ENCODE measurements at places on chromosomes 13 and 19.

DNA sequence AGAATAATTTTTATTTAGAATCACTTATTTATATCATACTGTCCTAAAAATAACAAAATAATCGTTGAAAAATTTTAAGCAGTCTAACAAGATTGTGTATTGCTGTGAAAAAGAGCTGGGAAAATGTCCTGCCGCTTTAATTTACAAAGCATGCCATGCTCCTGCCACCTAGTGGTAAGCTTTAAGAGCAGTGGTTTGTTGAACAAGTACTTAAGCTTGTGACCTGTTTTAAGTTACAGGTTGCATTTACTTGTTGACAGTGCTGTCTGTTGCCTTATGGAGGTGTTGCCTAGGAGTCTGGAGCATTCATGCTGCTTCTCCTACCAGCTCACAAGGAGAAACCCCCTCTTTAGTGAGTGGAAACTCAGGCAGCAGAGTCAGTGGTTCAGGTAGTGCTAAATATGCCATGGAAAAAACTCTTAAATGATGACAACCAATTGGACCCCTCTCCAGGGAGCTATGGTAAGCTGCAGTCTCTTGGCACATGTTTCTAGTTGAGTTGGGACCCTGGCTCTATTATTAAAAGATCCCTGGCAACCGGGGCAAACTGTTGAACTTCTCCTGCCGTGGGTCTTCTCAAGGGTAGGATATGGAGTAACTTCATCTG lies 68.4 kb downstream of the SPATA13 start:
- DNase-seq = no peak

GRCh38 chr13:25847145-25847544 lies 204.7 kb downstream of the SHISA2 start:
- DNase-seq = no peak

GRCh38 chr19:42291435-42291810 lies 10.5 kb upstream of the PRR19 start:
- no peak for DNase-seq

DNA sequence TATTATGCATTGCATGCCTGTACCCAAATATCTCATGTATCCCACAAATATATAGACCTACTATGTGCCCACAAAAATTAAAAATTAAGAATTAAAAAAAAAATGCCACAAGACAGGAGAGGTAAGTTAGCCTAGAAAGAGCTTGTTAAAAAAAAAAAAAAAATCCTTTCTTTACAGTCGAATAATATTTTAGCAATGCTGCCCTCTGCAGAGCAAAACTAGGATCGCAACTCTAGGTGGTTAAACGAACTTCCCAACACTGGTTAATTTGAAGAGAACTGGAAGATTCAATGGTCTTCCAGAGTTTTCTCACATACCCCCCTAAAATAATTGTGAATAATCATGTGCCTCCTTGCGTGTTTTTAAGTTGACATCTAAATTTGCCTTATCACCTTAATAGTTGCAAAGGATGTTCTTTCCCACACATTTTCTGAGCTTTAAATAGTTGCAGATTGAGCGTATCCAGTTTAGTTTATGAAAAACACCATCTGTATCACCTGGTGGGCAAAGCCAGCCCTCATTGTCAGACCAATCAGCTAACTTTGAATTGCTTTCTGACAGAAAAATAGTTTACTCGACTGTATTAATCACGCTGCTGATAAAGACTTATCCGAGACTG lies 47.4 kb upstream of the RCBTB2 start:
- DNase-seq = no peak

- DNase-seq = no peak
These were observed 6.9 kb downstream of the ZNF787 start for GRCh38 chr19:56114051-56114777.

DNA sequence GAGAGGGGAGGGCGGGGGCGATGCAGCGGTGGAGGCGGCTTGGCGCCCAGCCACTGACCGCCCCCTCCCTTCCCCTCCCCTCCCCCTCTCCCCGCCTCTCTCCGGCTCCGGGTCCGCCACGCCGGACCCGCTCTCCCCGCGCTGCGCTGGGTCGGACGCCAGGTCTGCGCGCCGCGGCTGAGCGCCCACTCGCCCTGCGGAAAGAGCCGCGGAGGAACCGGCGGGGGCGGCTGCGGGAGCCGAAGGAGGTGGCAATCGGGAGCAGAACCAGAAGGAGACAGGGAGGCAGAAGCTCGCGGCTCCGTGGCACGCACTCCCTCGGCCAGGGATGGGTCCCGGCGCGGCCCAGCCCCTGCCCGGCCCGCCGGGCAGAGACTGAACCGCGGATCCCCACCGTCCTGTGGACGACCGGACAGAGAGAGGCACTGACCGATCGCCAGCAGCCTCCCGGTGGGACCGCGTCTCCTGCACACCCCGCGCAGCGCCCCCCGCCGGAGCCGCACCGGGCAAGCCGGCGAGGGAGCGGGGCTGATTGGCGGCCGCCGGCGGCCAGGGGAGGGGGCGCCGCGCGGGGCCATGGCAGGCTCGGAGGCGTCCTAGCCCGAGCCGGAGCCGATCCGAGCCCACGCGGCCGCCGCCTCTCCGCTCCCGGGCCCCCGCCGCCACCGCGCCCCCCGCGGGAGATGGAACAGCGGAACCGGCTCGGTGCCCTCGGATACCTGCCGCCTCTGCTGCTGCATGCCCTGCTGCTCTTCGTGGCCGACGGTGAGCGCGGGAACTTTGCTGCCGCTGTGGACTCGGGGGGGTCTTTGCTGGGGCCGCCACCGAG lies at the start of gene VSTM2B:
Gene VSTM2B (plus strand): TSS at position 94 of the 829 bp plus-strand sequence. CDS start 590 bp downstream, at position 684.
- no peak for DNase-seq

GRCh38 chr19:42290523-42291434 lies 11.2 kb upstream of the PRR19 start:
- DNase-seq = no peak

- no peak for DNase-seq
These were observed 575.2 kb downstream of the DACH1 start for GRCh38 chr13:71291842-71292146.

DNA sequence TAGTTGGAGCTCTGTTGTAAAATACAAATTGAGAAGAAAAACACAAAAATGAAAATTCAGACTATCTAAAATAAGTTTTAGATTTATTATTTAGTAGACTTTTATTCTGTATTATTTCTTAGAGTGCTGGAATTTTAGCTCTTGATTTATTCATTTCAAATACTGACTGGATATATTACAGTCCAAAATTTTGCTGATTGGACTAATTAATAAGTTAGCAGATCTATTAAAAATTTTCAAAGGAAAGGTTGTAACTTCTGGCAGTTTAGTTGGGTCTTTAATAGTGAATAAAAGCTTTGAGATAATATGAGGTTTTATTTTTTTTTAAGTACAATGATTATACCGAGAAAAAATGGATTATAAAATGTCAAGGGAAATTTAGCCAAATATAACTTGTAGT lies 1224.9 kb upstream of the SPRY2 start:
- no peak for DNase-seq

GRCh38 chr13:43905435-43906031 lies 25.8 kb downstream of the LACC1 start:
- DNase-seq = no peak

DNA sequence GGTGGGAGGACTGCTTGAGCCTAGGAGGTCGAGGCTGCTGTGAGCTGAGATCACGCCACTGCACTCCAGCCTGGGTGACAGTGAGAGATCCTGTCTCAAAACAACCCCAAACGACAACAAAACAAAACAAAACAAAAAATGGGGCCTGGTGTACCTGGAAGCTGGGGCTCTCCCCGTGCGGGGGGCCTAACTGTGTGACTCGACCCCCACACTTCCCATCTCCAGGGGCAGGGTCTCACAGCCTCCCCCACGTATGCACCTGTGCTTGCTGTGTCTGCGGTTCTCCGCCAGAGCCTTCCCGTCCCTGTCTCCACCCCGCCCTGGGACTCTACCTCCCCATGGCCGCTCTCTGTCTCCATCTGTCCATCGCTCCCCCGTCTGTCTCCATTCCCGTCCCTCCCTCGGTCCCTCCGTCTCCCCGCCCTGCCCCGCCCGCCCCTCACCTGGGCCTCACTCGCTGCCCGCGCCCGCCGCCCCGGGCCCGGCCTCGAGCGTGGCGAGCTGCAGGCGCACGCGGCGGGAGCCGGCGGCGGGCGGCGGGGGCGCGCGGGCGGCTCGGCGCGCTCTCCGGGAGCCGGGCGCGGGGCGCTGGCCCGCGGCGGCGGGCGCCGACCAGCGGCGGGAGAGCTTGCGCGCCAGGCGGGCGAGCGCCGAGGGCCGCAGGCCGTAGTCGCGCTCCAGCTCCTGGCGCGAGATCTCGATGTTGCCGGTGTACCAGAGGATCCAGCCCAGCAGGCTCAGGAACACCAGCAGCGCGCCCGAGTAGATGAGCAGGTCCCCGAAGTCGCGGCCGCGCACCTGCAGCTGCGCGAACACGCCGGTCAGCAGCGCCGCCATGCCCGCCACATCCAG lies 587 bp downstream of the TMEM238 start:
- no peak for DNase-seq

DNA sequence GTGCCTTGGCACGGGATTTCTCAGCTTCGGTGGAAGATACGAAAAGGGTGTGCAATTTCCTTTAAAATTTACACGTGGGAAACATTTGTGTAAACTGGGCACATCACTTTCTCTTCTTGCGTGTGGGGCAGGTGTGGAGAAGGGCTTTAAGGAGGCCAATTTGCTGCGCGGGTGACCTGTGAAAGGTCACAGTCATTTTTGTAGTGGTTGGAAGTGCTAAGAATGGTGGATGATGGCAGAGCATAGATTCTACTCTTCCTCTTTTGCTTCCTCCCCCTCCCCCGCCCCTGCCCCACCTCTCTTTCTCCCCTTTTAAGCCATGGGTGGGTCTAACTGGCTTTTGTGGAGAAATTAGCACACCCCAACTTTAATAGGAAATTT lies 7.2 kb downstream of the SLITRK5 start:
- no peak for DNase-seq

DNA sequence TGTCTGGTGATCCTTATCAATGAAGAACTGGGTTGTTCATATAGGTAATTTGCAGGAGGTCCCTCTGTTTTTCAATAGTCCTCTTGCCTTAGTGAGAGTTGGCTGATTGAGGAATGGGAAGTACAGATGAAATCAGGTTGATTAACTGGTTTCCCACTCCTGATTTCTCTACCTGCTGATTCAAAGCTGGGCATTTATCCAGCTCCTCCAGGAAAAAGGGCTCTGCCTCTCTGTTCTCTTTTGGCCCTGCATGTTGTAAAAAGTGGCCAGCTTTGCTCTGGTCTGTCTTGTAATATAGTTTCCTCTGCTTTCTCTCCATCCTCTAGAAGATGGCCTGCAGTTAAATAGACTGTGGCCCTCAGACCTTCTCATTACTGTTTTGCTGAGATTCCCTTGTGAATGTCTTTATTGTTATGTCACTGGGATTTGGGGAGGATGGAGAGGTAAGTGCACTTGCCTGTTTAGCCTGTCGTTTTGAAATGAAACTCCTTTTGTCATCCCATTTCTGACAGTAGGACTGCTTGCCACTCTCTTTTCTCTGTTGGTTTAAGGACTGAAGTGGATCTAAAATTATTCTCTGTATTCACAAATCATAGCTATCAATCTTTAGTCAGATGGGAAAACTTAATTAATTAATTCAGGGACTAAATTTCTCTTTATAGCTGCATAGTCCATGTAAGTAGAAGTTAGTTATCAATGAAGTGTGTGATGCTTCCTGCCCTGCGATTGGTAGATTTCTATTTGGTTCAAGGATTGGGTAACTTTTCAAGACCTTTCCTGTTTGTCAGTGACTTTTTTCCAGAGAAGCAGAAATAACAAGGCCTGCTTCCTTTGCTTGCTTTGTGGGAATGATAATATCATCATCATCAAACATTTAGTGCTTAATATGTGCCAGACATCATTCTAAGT lies 28.5 kb downstream of the GARRE1 start:
- no peak for DNase-seq

DNA sequence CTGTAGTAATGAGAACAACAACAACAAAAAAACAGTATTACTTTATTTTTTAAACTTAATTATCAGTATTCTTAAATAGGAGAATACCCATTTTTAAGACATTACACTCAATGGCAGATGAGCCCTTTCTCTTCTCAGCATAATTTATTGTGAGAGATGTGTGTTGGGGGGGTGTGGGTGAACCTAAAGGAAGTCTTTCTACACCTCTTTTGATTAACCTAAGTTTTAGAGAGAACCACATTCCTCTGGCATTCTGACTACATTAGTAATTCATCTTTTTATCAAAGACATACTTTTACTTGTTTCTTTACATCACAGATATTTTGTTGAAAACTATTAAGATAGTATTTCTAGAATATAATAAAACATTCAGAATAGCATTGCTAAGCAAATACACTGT lies 890.9 kb downstream of the PCDH9 start:
- DNase-seq = no peak

GRCh38 chr13:73368608-73369007 lies 309.8 kb downstream of the KLF5 start:
- no peak for DNase-seq

- no peak for DNase-seq
These were observed 32.6 kb upstream of the MTIF3 start for GRCh38 chr13:27482983-27483382.

Measured in NCI-H2081 treated with DMSO at 0.1 percent for 48 hours (cell line).